ENCODE measurements at places on chromosomes 2 and 18. TPM values are rescaled to one million over a fixed set of nuclear protein-coding genes. Genes with fewer than 3 reads are reported as not detected.

- no peak for DNase-seq
Observed at GRCh38 chr2:150167711-150168110, 319.8 kb downstream of the RND3 start.

DNA sequence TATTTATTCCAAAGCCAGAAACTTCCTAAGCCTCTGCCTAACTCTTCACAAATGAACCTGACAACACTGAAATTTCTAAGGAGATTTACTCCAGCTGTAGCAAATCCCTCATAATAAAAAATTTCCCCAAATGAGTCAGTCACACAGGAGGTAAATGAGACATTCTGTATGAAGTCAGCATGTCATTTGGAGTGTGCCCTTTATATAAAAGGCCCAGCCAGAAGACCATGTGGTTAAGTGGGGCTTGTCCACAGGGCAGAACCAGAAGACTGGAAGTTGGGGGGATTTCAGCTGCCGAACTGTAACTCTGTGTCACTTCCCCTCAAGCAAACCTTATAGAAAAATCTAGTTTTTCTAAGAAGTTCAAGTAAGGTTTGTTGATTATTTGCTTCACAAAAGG is 30.2 kb downstream of the NRP2 start:
- no peak for DNase-seq

The GREB1 gene
- 0.55 TPM for total RNA-seq

The SNED1 gene
- total RNA-seq = 17.6 TPM

The CLEC4F gene
- not detected for total RNA-seq

GRCh38 chr2:102304268-102304667 is 7.1 kb upstream of the IL1RL1 start:
- no peak for DNase-seq

The HOXD3 gene
- total RNA-seq = not detected

The NCKAP5 gene
- 0.46 TPM for total RNA-seq

- DNase-seq = no peak
Observed at GRCh38 chr2:190379249-190379964, 28.7 kb upstream of the MFSD6 start.

DNA sequence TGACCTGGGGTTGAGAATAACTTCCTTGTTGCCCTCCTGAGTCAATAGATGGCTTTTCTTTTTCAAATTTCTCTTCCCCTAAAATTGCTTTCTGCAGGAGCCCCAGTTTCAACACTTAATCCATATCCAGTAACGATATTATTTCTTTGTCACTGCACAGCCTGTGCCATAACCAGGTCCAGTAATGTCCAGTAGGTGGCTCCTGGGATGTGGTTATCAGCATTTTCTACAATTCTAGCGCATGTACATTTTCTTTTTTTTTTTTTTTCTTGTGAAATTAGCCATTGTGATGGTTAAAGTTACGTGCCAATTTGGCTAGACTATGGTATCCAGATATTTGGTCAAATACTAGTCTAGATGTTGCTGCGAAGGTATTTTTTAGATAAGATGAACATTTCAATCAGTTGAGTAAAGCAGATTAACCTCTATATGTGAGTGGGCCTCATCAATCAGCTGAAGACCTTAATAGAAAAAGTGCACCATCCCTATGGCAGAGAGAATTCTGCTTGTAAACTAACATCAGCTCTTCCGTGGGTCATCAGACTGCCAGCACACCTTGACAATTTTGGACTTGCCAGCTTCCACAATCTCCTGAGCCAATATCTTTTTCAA is 72.9 kb upstream of the SCG2 start:
- DNase-seq = no peak

- DNase-seq = no peak
Observed at GRCh38 chr2:233145726-233146125, 85.6 kb downstream of the INPP5D start.

GRCh38 chr18:70848329-70848728 is 559.5 kb downstream of the SOCS6 start:
- no peak for DNase-seq

- no peak for DNase-seq
Observed at GRCh38 chr2:231235217-231235616, 36.8 kb downstream of the ARMC9 start.

- DNase-seq = no peak
Observed at GRCh38 chr2:215746887-215747615, 266.3 kb downstream of the MREG start.

- no peak for DNase-seq
Observed at GRCh38 chr2:156476021-156476849, 40.1 kb downstream of the GPD2 start.

- DNase-seq = no peak
Observed at GRCh38 chr2:81250270-81250669, 945.7 kb upstream of the LRRTM1 start.

The AMER3 gene
- total RNA-seq = not detected

DNA sequence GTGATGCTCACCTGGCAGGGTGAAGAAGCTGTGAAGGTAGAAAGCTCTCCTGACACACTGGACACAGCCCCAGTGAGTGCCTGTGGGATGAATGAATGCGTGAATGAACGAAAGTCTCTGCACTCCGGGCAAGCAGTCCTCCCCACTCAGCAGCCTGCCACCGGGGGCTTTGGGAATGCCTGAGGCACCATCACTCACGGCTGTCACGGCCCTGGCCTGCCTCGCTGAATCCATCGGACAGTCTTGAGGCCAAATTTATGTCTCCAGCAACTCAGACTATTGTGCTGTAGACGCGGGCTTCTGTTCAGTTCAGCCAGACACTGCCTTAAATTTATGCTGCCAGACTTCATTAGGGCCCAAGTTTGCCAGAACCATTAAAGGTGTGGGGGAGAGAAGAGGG is 62.9 kb upstream of the TEX51 start:
- DNase-seq = no peak

The ANKRD23 gene
- 4.4 TPM for total RNA-seq

DNA sequence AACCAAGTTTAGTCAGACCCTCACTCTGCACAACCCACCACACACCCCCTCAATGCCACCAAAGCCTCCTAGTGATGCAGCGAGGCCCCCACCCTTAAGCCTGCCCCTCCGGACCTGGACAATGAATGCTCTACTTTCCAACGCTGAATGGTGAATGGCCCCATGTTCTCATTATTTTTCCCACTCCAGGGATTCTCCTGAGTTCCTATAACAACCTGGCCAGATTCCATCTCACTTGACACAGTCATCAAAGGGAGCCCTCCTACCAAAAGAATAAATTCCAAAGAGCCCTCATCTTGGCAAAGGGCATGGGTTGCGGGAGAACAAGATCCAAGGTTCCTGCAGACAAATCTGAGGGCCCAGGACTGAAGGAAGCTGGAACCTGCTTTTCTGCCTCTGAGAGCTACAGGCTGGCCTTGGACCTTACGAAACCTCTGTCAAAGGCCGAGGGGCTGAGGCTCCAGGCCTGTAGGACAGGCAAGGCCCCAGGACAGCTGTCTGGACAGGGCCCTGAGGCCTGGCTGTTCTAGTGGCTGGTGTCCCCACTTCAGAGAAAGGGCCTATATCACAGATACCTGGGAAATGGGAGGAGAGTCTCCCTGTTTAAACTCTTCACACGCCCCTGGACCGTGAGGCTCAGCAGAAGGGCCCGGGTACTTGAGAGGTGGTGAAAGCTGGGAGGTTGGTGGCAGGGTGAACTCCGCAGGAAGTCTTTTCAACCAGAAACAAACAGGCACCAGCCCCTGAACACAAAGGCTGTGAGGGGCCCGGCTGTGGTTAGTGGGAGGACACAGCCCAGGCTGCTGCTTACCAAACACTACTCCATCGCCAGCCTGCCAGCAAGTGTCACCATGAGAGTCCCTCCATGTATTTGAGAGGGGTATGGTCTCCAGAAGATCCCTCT is 27.3 kb downstream of the SFXN5 start:
- DNase-seq = no peak

The VIT gene
- 11.4 TPM for total RNA-seq

DNA sequence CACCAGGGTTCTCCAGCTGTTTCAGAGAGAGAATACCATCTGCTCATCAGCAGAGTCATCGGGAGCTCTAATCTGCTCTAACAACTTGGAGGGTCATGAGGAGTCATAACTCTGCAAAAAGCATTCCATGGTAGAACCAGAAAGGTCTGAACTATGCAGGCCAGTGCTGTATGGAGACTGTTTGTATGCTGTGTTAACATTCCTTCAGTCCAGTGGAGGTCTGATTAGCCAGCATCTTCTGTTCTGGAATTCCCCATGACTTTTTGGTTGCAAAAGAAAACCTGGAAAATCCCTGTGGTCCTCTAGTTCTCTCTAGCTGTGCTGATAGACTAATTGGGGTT is 9.4 kb upstream of the ITGB6 start:
- no peak for DNase-seq

- no peak for DNase-seq
Observed at GRCh38 chr2:178269438-178270224, 75.3 kb downstream of the OSBPL6 start.

The CABLES1 gene
- total RNA-seq = 50.9 TPM

DNA sequence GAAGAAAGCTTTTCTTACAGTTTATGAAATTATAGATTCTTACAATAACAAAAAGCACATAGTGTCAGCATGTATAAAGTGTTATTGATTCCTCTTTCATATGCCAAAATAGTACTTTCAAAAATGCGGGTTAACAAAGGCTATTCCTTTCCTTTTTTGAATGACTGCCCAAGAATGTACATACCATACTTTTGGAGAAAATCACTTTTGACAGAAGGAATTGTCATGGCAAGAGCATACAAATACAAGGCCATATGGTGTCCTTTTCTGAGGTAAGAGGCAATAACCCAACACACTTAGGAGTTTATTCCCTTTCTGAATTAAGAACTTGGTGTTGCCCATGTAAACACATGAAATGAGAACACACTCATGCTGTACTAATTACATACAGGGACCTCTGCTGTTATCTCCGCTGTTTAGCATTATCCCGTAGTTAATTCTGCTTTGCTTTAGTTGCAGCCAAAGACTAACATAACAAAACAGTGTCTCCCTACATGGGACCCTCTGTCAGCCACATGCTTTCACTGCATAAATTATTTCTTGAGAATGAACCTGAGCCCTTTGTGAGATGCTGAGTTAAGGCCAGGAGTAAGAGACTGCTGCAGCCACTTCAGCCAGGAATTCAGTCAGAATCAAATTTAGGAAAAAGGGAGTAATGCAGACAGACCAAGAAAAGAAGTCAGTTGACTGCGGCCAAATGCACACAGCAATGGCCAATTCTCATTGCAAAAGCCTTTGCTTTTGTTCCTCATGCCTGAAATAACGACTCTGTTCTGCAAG is 67.0 kb downstream of the CDH2 start:
- DNase-seq = no peak

DNA sequence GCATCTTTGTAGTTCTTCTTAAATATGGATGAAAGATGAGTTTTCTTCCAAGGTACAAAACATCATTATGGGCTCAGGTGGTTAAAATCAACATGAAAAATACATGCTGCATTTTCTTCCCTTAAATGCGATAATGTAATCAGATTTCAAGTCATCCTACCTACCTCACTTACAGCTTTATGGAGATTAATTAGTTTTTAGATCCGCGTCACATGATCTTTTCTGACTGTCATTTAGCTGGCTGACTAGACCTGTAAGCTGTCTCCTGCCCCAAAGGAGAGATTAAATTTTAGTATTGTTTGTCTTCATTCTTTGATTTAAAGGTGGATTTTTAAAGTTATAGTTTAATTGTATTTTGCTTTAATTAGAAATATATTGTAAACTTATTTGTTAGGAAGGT is 678.0 kb upstream of the ZEB2 start:
- no peak for DNase-seq

- DNase-seq = no peak
Observed at GRCh38 chr2:223820549-223820948, 16.8 kb downstream of the AP1S3 start.

The TFCP2L1 gene
- total RNA-seq = not detected

DNA sequence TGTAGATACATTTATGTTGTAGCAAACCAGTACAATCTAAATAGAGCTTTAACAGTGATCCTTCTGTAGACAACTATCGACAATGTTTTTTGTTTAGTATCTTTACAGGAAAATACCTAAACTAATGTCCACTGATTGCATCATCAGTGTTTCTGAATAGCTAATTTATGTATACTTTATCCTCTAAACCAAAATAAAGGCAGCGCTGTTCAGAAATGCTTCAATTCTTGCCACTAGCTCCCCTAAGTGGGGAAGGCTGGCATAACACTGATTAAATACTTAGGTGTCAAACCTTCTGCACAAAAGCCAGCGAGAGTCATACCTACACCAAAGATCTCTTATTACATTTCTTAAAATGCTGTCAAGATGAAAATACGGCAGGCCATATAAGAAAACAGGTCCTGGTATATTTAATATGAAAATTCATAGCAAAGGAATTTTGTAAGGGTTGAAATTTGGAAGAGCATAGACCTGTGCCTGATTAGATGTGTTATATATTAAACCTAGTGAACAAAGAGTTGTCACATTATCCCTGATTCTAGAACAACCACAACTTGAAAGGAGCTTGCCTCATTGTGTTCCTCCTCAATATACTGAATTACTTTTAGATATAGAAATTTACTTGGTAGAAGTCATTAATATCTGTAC is 1693.4 kb upstream of the SLC39A10 start:
- no peak for DNase-seq

- no peak for DNase-seq
Observed at GRCh38 chr2:188279093-188279445, 12.6 kb upstream of the GULP1 start.

DNA sequence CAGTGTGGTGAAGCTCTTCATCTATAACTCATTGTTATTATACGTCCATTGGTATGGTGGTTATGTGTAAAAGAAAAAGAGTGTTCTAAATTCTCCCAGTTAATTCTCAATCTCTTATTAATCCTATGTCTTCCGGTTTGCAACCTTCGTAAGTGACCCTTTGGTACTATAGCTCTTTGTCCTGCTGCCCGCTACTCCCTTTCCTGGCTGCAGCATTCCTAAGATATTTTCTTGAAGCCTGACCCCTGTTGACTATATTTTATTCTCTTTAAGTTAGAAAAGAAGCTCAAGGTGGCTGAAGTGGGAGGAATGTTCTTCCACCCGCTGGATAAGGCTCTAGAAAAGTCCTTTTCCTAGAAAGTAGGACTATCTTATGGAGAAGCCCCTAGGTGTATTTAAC is 684.8 kb downstream of the SOCS6 start:
- no peak for DNase-seq

The HNMT gene
- 4.6 TPM for total RNA-seq

GRCh38 chr2:58508006-58508405 is 266.9 kb upstream of the FANCL start:
- DNase-seq = no peak

The SERPINB10 gene
- not detected for total RNA-seq

The ALPG gene
- not detected for total RNA-seq

- no peak for DNase-seq
Observed at GRCh38 chr18:69480460-69480859, 79.8 kb downstream of the DOK6 start.
